ENCODE measurements at places on chromosomes 5 and 9.
A peak's percentile ranks its signal among the peaks of the same experiment; 100 is the strongest.

DNA sequence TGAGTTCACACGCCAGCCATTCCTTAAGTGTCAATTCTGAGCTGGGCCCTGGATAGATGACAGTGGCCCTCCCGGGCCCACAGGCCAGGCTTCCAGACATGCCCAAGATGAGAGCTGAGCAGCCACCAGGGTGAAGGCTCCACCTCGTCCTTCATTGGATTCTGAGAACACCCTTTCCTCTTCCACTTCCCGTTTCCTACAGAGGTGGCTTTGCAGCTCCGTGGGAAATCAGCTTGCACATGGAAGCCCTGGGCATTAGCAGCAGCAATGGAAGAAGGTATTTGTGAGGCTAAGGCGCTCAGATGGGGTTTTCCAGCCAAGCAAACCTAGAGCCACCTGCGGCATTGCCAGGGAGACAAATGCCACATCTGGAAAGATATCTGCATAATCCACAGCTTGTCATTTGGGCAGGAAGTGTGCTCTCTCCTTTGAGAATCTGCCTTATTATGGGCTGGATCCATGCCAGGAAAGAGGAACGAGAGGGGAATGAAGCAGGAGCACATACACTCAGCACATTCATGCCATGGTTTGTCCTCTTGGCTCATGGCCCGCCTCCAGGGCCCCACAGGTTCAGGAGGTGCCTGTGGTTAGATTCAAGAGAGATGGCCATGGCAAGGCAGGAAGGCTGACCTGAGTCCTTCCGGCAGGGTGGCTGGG is 34.1 kb downstream of the CFAP77 start:
- DNase-seq, result no peak

- no peak for DNase-seq
Measured at GRCh38 chr5:180436275-180436674, 57.9 kb upstream of the CNOT6 start.

GRCh38 chr5:137022043-137022442 is 477.1 kb downstream of the SPOCK1 start:
- DNase-seq, result peak; percentile 79

DNA sequence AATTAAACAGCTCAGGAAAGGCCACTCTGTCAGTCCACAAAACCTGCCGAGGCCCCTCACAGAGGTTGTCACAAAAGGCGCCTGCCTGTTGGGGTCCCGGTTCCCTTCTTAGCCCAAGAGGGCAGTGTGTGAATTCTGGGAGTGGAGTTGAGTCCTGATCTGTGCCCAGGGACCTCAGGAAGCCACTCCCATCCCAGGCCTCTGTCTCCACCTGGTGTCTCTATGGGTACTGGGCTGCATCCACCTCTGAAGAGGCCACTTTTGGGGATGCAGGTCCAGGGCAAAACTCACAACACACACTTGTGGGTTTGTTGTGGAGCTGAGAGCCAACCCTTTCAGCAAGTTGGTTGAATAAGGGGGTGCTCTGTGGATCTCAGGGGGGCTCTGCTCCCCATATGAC is 74.3 kb upstream of the STXBP1 start:
- DNase-seq, result no peak

- DNase-seq, result no peak
Measured at GRCh38 chr5:158751961-158752655, 347.6 kb downstream of the EBF1 start.

DNA sequence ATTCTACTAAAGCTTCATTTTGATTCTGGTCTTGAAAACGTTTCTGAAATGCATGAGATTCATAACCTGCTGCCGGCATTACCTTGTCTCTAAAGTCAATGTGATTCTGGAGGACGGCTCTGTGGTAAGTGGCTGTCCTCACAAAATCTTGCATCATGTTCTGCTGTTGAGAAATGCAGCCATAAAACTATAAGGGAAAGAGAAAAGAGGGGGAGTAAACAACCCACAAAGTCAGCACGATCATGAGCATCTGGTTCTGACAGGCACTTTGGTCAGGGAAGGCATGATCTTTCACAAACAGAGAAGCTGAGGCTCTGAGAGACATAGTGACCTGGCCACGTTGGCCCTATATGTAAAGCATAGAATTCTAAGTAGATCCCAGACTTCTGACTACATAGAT is 168.9 kb upstream of the PUM3 start:
- DNase-seq, result no peak

DNA sequence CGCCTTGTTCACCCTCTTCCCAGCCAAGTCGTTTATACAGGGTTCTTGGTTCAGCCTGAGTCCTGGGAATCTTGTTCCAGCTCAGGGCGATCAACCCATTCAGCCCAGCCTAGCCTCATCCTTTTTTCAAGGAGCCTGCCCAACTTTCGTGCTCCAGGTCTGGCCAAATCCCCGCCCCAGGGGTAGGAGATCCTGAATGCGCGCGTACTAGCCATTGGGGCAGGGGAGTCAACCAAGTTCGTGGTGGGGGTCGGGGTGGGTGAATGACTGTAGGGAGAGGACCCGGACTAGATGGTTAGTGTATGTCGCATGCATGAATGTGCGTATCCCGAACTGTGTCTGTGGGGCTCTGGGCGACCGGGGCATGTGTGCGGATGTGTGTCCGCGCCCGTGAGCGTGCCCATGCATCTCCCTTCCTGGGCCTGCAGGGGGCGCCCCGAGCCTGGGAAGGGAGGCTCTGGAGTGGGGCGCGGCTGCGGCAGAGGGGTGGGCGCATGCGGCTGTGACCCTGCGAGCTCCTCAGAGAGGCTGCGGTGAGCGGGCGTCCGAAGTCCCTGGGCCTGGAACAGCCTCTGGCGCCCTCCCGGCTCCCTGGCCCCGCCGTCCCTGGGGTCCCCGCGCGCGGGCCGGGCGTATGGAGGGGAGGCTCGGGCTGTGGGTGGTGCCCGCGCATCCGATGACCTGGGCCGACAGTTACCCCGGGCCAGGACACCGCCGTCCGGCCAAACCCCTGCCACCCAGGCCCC is 8.7 kb downstream of the CCL21 start:
- peak; percentile 20 for DNase-seq

GRCh38 chr9:113636165-113636564 is 172.6 kb downstream of the RGS3 start:
- no peak for DNase-seq

DNA sequence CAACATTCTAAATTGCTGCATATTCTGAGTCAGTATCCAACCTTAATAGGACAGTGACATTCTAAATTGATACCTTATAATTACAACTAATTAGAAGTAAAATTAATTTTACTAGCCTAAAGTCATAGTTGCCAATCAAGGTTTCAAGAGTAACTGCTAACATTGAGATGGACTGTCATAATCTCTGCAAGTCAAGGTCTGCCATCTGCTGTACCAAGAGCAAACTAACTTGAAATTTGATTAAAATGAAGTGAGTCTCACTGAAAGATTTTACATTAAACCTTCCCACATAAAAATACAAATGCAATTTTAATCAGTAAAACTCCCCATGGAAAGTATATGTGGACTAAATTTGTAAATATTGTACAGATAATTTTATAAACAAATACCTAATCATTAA is 235.3 kb downstream of the PRDM9 start:
- DNase-seq, result peak; percentile 46

GRCh38 chr9:20112205-20112783 is 323.5 kb upstream of the SLC24A2 start:
- DNase-seq, result no peak

DNA sequence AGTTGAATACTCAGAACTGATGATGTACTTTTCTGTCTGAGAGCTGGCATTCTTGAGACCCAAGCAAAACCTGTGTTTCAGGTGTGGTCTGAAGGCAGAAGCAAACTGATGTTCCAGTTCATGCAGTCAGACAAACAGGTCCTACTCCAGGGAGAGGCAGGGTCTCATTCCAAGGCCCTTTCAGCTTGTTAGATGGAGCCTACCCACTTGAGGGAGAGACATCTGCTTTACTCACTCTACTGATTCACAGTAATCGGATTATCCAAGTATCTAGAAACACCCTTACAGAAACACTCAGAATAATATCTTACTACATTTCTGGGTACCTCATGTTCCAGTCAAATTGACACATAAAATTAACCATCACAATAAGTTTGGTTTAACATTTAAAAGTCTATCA is 207.8 kb downstream of the KDM4C start:
- DNase-seq, result no peak

DNA sequence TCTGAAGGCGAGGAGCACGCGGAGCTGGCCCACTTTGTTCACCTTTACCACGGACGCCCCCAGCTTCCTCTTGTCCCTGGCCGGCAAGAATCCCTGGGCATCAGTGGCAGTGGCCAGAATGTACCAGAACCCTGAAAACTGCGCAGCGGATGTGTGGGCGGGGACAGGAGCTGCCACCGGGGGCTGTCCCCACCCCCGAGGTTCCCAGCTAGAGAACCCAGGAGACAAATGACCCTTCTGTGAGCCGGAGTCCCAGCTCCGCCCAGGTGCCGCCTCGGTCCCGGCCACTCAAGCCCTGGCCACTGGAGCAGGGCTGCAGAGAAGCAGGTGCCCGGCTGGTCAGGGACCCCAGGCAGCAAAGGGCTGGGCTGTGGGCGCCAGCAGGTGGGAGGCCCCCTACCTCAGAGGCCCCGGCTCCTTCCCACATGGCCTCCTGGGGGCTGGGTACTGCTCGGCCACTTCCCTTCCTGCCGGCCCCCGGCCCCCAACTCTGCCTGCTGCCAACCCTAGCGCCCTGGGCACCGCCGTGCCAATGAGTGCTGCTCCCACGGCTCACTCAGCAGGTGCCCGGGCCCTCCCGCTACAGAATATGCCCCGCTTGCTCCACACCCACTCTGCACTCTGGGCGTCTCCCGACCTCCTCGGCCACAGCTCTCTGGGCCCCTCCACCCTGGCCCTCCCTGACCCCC is 713 bp downstream of the LCN10 start:
- no peak for DNase-seq

- DNase-seq, result no peak
Measured at GRCh38 chr9:27065288-27065687, 43.7 kb upstream of the TEK start.

DNA sequence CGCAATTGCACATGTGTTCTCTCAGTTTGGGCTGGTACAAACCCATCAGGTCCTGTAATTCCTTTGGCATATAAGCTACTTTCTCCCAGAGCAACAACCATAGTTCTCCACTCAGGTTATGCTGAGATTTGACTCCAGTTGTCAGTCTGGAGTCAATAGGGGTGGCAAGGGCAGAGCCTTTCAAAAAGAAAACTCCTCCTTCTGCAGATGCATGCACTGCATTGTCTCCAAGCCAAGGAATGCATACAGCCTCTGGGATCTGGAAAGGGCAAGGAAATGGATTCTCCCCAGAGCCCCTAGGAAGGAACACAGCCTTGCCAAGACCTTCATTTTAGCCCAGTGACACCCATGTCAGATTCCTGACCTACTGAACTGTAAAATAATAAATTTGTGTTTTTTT is 31.0 kb upstream of the GZMA start:
- no peak for DNase-seq

DNA sequence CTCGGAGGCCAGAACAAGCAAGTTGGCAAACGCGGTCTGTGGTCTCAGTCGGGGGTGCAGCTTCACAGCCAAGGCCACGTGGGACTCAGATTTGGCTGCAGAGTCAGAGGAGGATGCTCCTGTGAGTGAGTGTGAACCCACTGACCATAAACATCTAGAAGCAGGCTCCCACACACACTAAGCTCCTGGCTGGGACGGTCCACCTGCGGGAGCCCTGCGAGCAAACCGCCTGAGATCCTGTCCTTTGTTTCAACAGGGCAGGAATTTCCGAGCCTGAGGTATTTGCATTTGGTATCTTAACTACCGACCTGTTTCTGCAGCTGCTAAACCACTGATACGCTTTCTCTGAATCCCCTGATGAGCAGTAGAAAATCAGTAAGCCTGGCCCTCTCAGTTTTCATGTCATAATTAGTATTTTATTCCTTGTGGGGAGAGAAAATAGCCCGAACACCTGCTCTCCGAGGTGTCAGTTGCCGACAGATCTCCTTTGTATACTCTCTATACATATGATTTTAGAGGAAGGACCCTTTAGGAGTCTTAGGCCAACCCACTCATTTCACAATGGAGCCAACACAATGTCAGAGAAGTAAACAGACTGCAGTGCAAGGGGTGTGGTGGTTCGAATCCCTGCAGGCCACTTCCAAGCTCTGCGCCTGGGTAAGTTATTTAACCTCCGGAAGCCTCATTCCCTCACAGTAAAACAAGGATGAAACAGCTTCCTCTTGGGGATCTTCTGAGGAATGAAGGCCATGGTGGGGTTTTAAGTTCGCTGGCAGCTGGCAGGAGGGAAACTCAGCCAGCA is 40.9 kb upstream of the PWWP2A start:
- no peak for DNase-seq

DNA sequence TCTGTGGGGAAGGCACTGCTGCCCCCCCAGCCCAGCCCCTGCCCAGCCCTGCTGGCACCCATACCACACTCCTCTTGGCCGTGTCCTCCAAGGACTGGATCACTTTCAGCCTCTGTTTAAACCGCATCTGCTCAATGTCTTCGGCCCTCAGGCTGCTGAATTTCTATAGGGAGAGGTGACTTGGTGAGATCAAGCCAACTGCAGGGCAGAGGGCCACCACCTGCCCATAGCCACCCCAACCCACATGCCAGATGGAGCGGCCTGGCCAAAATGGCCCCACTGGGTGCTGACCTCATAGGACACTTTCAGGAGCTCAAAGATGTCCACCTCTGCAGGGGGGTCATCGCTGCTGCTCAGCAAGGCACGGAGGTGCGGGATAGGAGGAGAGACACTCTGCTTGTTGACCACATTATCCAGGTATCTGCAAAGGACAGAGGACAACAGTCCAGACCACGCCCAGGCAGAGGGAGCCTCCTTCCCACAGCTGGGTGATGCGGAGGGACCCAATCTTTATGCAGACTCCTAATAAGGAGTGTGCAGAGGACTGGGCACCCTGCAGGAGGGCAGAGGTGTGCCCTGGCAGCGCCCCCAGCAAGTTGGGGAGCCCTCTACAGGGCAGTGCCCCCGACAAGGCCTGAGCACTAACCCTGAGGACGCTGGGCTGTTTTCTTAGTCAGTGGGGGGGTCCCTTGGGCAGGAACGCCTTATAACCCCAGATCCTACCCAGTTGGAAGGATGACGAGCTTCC is 14.4 kb upstream of the MRNIP start:
- no peak for DNase-seq

DNA sequence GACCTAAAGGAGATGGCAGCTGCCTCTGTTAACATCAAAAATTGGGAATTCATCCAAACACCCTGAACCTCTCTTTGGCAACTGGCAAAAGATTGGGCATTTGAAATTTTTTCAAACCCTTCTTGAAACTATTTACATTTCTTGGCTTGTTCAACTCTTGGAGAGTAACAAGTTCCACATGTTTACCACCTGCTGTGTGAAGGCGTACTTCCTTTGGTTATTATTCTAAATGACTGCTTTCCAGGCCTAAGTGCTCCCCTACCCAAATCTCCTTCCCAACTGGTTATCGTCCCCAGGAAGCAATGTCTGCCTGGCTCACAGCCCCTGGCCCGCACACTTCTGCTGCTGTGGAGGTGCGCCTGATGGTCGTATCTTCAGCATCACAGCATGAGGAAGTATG is 422.7 kb downstream of the DMAC1 start:
- DNase-seq, result peak; percentile 90

DNA sequence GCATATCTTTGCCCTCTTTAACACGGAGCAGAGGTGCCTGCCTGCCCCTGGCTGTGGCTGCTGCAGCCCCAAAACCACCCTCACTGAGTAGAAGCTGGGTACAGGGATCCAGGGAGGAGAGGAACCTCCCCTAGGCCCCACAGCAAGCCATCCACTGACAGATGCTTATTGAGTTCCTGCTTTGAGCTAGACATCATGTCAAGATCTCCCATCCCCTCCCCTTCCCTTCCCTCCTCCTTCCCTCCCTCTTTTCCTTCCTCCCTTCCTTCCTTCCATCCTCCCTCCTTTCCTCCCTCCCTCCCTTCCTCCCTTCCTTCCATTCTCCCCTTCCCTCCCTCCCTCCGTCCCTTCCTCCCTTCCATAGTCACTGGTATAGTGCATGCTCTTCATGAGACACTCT is 29.3 kb downstream of the GOLGA2 start:
- DNase-seq, result no peak
